ENCODE measurements at places on chromosomes 4 and X.

- DNase-seq = no peak
Measured at GRCh38 chr4:155548173-155548572, 118.5 kb upstream of the GUCY1A1 start.

DNA sequence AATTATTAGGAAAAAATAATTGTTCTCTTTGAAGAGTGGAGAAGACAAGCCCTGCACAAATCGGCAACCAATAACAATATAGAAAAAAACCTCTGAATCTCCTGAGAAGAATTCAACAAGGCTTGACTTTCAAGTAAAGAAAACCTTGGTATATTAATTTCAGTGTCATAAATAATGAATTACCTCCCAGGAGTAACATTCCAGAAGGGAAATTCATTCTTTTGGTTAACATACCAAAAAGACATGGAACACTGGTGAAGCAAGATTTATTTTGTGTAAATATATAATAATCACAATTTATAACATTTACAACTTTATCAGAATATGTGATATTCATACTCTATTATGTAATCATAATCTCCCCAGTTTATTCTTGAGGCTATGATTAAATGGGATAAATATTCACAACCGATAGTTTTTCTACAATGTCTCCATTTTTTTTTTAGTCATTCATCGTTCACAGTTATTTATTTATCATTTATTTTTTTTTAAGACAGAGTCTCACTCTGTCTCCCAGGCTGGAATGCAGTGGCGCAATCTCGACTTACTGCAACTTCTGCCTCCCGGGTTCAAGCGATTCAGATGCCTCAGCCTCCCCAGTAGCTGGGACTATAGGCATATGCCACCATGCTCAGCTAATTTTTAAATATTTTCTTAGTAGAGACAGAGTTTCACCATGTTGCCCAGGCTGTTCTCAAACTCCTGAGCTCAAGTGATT, 53.0 kb upstream of the RPS6KA6 start:
- DNase-seq = no peak

DNA sequence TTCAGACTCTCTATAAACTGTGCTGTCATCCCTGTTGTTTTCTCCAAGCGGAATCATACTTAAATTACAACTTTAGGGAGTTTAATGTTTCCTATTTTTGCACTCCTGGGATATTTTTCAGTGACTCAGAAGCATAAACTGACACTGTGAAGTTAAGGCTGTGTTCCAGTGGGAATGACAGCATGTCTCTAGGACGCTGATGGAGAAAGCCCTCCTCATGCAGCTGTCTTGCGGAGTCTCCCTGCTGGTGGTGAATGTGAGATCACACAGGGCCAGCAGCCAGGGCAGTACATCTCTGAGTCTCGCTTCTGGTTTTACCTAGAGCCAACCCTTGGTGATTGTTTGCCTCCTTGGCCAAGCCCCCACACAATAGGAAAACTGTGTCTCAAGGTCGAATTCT, 53.3 kb downstream of the NFKB1 start:
- no peak for DNase-seq

DNA sequence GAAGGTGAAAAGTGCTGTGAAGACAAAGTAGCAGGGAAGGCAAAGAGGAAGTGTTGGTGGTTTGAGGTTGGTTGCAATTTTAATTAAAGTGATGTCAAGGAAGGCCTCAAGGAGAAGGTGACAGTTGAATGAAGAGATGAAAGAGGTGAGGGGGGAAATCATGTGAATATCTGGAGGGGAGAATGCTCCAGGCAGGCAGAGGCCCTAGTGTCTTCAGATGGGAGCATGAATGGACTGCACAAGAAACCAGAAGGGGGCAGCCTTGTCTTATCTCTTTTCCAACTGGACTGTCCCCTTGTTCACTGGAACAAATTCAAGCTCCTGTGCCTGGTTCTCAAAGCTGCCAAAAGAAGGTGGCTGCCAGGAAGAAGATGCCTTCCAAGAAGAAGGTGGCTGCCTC, 68.4 kb downstream of the MAOB start:
- no peak for DNase-seq

- DNase-seq = no peak
Measured at GRCh38 chr4:98672583-98673287, 14.3 kb upstream of the TSPAN5 start.

DNA sequence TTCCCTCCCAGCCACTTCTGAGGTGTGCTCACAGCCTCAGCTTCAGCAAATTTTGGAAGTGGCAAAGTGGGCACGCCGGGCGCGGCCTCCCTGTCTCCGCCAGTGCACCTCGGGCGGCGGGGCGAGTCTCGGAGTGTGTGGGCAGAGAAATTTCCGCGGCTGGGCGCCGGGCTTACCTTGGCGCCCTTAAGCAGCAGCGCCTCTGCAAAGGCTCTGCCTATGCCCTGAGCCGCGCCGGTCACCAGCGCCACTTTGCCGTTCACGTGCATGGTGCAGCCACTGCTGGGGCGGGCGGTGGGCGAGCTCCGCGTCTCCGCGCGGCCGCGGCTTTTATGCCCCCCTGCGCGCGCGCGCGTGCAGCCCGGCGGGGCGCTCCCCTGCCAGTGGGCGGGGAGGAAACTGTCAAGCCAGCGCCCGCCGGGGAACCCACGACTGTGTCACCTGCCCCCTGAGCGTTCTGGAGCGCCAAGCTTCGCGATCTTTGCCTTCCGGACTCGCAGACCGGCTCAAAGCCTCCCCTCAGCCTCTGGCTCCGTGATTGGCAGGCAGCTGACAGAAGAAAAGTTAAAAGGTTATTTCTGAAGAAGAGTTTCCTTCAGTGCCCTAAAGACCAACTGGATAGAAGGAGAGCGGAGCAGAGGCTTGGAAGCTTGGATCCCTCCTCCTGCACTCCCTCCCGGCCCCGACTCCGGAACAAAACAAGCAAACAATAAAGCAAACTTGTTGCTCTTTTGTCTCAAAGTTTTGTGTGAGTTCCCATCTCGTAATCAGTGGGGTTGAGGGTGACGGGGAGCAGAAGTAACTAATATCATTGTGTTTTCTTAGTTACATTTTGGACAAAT, at the start of gene HPGD:
Gene HPGD (minus strand): TSS at position 306 of the 842 bp plus-strand sequence. CDS start 37 bp downstream, at position 269.
- no peak for DNase-seq

DNA sequence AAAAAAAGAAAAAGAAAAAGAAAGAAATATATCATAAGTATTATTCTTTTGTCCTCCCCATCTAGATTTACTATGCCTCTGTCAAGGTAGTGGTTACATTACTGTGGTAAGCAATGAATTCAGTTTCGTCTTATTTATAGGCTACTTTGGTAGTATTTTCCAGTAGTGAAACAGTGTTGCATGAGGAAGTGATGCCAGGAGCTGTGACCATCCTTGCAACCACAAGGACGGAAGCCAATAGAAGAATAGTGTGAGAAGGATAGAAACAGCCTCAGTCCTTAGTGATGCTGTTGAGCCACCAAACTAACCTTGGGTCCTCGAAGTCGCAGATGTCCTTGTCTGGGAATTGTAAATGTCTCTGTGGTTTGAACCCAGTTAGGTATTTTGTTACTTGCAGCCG, 328.5 kb downstream of the PPP3CA start:
- DNase-seq = no peak

- no peak for DNase-seq
Measured at GRCh38 chr4:792626-793092, 33.3 kb downstream of the CPLX1 start.

DNA sequence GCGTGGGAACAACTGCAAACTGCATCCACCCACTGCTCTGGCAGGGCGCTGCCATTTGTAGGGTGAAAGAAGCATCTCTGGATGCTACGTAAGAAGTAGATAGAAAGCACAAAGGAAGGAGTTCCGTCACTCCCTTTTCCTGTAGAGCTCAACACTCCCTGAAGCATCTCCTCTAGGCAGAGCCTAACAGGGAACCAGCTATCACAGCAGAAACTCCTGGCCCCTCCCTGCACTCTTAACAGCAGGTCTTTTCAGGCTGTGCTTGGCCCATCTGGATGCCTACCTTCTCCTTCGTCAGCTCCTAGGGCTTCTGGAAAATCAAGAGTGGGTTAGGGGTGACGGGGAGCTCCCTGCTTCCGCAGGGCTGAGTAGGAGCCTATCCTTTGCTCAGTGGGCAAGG, 112.9 kb upstream of the TLL1 start:
- DNase-seq = no peak

DNA sequence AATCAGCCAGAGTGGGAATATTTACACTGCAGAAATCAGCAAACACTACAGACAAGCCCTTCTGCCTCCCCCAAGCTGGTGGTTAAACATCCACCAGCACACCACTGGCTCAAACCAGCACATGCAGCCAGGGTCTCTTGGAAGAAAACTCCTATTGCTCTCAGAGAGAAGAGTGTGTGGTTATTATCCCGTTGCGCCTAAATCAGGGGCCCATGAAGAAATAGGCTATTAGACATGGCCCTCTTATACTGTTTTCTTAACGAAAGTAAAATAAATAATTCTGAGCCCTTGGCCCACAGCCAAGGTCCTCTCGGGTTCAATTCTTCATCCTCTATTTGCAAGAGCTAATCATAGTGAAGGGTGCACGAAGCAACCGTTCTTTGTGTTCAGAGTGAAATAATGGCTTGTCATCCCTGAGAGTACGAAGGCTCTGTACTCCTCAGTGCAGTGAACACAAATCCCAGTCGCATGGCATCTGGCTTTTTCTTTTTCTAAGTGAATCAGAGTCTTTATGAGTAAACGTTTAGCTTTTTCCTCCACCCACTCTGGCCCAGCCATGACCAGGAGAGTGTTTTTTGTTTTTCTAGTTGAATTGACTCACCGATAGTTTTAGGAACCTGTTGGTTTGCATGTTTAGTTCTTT, 33.4 kb upstream of the RBM47 start:
- no peak for DNase-seq

DNA sequence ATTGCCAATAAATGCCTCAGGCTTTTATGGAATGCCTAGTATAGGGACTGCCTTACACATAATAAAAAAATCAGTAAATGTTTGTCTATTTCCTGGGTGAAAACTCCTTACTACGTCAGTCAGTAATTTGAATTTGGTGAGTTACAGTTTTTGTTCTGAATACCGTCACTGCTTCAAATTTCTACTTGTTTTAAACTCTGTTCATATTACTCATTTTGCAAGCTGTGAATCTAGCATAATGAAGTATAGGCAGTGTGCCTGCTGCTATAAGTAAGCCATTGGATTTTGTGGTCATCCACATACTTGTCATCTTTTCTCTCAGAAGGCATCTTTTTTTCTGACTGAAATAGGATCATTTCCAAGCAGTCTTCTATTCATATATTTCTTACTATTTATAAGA, 43.1 kb downstream of the SYNPO2 start:
- DNase-seq = no peak

DNA sequence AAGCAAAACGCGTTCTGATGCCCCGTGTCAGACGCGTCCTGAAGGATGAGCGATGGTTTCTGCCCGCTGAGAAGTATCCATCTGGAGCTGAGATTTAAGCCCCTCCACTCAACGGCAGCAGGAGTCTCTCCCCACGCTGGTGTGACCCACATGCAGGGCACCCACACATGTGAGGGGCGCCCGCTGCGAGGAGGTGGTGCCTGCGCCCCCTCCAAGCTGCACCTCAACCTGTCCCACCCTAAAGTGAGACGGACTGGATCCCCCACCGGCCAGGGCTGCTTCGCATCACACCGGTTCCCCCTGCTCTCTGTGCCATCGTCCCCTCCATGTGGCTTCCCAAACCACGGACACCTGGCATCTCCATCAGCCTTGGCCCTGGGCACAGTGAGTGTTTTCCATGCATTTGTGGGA, 4.5 kb upstream of the PDE6B start:
- DNase-seq = no peak

DNA sequence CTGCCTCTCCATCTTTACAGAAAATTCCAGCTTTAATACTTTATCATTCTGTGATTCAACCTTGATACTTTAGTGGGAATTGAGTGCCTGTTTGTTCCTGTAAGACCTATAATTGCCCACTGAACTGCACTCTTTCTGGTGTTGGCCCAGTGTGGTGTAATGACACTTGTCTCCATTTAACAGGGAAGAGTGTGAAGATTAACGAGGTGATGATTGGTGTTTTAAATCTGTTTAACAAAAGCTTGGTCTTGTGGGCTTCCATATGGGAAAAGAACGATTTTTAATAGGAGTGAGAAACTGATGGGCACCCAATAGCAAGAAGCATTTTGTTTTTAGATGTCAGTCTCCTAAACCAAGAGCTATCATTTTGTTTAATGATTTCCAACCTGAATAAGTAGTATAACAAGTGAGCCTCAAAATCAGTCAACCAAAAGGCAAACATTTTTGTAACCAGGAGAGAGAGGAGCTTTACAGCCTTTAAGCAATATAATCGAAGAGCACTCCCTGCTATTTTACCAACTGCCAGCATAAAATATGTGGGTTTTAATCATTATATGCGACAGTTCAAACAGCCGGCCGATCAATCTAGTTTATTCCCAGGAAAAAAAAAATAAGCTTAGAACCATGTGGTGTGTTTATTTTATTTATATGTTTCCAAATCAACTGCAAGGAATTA, 50.2 kb downstream of the SUPT20HL1 start:
- no peak for DNase-seq

- no peak for DNase-seq
Measured at GRCh38 chrX:13821738-13822137, 4.8 kb upstream of the GPM6B start.
